SHP77 (cell line): ENCODE measurements at places on chromosomes 7 and 10.

DNA sequence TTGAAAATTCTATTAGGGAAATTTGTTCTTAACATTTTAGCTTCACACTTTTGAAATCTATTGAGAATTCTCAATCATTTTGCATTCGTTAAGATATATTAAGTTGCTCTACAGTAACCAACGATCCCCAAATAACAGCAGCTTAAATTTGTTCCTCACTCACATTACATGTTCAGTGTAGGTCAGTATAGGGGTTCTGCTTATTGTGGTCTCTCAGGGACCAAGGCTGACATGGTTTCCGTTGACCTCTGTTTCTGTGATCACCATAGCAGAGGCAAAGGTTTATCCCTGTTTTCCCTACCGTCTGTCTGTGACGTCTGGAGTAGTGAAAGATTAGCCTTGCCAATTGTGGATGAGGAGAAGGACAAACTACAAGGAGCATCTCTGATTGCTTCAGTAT is 235.0 kb upstream of the CSTF2T start:
- no peak for DNase-seq

GRCh38 chr7:75596727-75597614 is 104.9 kb downstream of the SPDYE5 start:
- DNase-seq: no peak

- no peak for DNase-seq
Measured at GRCh38 chr7:39300276-39300675, 265.9 kb upstream of the YAE1 start.

DNA sequence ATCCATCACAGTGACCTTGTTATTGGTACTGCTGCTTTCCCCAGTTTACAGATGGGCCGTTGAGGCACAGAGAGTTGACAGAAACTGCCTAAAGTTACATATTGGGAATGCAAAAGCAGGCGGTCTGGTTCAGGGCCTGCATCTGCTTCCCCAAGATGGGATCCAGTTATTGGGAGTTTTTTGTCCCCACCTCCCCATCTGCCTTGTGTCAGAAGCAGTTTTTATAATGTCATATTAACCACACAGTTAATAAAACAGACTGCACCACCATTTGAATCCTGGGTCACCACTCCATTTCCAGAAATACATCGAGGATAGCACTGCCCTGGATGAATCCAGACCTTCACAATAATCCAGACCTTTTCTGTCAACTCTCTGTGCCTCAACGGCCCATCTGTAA is 67.9 kb downstream of the CELF2 start:
- no peak for DNase-seq

DNA sequence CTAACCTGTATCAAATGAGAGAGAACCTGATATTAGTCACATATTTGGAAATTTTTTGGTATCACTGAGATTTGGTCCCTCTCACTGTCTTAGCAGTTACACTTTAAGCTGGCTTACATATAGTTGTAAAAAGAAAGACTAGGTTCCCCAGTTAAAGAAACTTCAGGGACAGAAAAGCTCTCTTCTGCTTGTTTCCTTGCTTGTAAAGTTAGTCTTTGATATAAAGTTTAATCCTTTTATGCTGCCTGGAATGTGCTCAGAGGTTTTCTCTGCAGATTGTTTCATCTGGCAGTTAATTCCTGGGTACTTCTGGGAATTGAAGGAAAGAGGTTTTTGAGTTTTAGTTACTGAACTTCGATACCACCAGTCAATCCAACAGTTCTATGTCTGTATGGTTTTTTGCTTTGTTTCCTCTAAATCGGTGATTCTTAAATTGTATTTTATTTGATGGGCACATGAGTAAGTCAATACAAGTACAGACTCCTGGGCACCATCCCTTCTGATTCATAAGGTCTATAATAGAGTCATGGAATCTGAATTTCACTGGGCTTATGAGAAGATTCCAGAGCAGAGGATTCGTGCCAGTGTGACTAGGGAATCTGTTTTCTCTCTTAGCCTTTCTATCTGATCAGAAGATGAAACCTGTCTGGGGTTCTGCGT is 1080.9 kb upstream of the C7orf33 start:
- no peak for DNase-seq

DNA sequence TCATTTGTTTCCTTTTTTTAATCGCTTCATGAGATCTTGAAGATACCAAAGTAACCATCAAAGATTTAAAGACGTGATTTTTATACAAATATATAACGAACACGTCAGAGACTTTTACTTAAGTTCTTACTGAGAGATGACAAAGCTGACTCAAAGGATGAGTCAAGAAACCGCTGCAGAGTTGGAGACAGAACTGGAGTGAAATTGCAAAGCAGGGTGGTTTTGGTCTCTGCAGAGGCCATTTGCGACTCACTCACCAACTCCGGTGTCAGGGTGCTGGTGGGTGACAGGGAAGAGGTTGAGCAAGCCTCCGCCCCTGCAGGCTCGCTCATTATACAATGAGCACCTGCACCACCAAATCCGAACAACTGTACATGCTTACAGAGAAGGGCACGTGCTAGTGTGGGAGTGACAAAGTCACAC is 75.2 kb downstream of the DNAJB6 start:
- DNase-seq: no peak

DNA sequence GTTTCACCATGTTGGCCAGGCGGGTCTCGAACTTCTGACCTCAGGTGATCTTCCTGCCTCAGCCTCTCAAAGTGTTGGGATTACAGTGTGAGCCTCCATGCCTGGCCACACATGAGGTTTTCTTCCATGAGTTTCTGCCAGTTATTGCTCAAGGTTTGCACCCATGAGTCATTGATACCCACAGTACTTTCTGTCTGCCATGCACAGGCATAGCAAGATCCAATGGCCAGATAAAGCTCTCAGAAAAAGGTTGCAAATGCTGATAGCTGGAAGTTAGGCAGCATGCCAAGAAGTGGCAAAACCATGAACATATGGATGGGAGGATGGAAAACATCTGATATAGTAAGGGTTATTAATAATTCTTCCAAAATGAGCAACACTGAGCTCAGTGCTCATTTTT is 298.7 kb upstream of the NRG3 start:
- no peak for DNase-seq

- no peak for DNase-seq
Measured at GRCh38 chr7:137578541-137578940, 235.0 kb upstream of the PTN start.

DNA sequence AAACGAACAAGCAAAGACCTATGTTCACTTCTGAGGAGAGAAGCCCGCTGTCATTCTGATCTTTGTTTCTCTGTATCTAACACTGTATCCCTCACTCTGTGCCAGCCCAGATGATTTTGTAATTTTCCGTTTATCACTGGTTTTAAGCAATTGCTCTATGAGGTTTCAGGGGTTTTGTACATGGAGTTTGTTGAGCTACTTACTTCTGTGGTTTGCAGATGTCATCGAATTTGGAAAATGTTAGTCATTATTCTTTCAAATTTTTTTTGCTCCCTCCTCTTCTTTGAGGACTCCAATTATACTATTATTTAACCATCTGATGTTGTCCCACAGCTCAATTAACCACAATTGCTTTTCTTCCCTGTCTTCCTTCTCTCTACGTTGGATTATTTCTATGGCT is 650.9 kb upstream of the IGFBP3 start:
- DNase-seq: no peak

GRCh38 chr10:112369495-112370423 is 4.2 kb upstream of the ACSL5 start:
- DNase-seq: no peak

DNA sequence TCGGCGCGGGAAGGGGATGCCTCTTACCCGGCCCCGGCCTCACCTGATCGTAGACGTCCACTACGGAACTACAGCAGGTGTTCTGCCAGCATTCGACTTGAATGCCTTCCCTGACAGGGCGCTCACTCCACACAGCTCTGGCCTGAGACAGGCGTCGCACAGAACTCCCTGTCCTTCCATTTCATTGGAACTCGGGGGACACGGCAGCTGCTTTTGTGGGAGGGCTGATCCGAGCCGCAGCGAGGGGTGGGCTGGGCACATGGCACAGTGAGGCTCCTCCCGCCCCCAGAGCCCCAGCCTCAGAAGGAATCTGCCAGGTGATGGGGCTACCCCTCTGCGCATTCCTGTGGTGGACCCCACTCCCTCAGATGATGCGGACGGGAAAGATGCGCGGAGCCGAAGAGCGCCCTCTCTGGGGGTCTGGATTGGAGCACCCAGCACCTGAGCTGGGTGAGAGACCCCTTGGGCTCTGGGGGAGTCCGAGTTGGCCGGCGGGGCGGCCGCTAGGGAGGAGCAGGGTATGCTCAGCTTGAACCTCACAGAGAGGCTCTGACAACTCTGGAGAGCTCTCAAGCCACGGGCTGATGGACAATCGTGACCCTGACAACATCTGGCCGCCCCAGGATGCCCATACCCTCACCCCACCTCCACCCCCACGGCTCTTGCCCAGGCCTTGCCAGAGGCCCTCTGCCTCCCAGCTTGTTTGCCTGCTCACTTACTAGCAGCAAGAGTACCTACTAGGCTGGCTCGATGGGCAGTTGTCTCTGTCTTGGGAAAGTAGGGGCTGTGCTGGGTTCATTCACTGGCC is 36.6 kb downstream of the RASGEF1A start:
- no peak for DNase-seq

- DNase-seq: peak; percentile 81
Measured at GRCh38 chr10:113735913-113736312, 15.6 kb upstream of the PLEKHS1 start.

- no peak for DNase-seq
Measured at GRCh38 chr10:44689368-44689767, 221.8 kb upstream of the TMEM72 start.
